ENCODE measurements at places on chromosomes 3 and 15. TPM values are rescaled to one million over a fixed set of nuclear protein-coding genes. Genes with fewer than 3 reads are reported as not detected.

Gene RETNLB
- total RNA-seq: not detected

Gene CHRNA5
- total RNA-seq: 36.4 TPM

Gene CCR8
- total RNA-seq: not detected

Gene SNX22
- 0.96 TPM for total RNA-seq

Gene PRR20G
- 0.14 TPM for total RNA-seq

Gene CCR4
- not detected for total RNA-seq

Gene TF
- total RNA-seq: 0.51 TPM

Gene MANF
- total RNA-seq: 132 TPM

Gene CFAP100
- not detected for total RNA-seq

Gene AGBL1
- not detected for total RNA-seq

Gene TUSC7
- not detected for total RNA-seq

Gene GOLGA6L9
- 3.3 TPM for total RNA-seq

Gene KATNBL1
- 40.4 TPM for total RNA-seq

Gene CYP19A1
- 0.15 TPM for total RNA-seq

Gene SLC2A2
- total RNA-seq: not detected

Gene PROS1
- 7.6 TPM for total RNA-seq

Gene RBSN
- 9.7 TPM for total RNA-seq

Gene FRMD5
- 4.1 TPM for total RNA-seq

Gene GOLGA8G
- total RNA-seq: not detected

Gene PLD1
- total RNA-seq: 7.2 TPM

Gene PRR23E
- total RNA-seq: not detected

Gene ZKSCAN7
- not detected for total RNA-seq

Gene NTRK3
- total RNA-seq: 22.2 TPM

Gene CTDSPL2
- total RNA-seq: 33.0 TPM

Gene CCR2
- total RNA-seq: not detected
